ENCODE measurements at places on chromosomes 3 and 15. TPM values are rescaled to one million over a fixed set of nuclear protein-coding genes. Genes with fewer than 3 reads are reported as not detected.

DNA sequence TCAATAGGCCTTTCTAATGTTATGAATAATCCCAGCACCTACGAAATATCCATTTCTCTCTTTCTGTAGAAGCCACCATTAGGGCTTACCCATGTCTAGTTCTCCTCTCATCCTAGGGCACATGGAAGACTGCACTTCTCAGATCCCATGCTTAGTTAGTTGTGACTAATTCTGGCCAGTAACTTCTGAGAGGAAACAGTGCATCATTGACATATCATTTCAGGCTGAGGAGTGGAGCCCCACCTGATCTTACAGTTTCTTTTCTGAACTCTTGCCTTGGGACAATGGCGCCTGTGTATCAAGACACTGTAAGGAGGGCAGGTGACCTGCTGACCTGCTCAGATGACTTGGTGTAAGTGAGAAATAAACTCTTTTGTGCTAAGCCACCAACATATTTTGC lies 39.4 kb upstream of the TBL1XR1 start:
- no peak overlapping the region for H3K4me3 ChIP-seq
- H3K36me3 ChIP-seq: no peaks in the 10 kb centered on the region
- H3K4me1 ChIP-seq: peaks cover 9% of the 10 kb centered on the region
- no peak overlapping the region for H3K27ac ChIP-seq
- no peaks in the 10 kb centered on the region for H3K27me3 ChIP-seq
- no peak for DNase-seq

DNA sequence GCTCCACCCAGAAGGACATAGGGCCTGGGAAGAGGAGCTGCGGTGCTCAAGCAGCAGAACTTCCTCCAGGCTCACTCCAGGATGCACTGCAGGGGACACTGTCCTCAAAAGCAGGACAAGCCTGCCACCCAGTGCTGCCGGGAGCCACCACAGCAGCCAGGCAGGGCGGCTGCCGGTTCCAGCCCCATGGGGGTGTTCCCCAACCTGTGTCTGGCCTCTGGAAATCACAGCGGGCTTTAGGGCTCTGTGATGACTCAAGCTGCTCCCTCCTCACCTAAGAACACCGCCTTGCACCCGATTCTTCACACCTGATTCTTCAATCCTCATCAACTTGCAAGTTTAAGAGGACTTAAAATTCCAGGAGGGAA lies 71.9 kb upstream of the SLC6A11 start:
- DNase-seq: no peak
- no peaks in the 10 kb centered on the region for H3K36me3 ChIP-seq
- H3K27ac ChIP-seq: no peak overlapping the region

SNTN gene
- polyA plus RNA-seq: not detected

GRCh38 chr15:64461721-64462162 lies 1.4 kb downstream of the ZNF609 start:
- peaks cover 3% of the 10 kb centered on the region for H3K36me3 ChIP-seq
- H3K4me1 ChIP-seq: peaks cover 16% of the 10 kb centered on the region
- H3K4me3 ChIP-seq: peak overlapping the region; percentile 72
- no peak for DNase-seq

CHRM5 gene
- polyA plus RNA-seq: not detected

DNA sequence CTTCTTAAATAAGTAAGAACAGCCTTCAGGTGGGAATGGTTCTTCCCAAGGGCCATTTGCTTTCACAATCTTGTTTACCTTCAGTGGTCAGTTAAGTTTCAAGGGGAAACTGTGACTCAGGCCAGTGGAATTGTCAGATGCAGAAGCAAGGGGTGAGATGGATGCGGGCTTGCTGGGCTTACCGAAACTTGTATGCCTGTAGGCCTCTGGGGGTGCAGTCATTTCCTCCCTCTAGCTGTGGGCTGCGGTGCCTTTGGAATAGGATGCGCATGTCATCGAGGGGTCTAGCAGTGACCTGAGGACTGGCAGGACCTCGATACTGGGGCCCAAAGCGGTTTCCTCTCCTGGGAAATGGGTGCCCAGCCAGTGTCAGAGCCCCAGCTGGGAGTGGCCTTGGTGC lies 121.6 kb downstream of the EEFSEC start:
- H3K27me3 ChIP-seq: no peaks in the 10 kb centered on the region
- peaks cover 2% of the 10 kb centered on the region for H3K36me3 ChIP-seq
- peaks cover 12% of the 10 kb centered on the region for H3K4me1 ChIP-seq
- no peak overlapping the region for H3K4me3 ChIP-seq
- no peak overlapping the region for H3K27ac ChIP-seq
- DNase-seq: no peak

DNA sequence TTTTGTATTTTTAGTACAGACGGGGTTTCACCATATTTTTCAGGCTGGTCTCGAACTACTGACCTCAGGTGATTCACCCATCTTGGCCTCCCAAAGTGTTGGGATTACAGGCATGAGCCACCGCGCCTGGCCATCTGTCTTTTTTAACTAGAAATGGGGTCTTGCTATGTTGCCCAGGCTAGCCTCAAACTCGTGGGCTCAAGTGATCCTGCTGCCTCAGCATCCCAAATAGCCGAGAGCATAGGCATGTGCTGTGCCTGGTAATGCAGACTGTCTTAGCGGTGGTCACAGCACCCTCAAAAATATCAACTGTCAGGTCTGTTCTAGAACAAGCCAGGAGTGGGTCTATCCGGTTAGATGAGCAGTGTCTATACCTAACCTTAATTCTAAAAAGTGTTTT lies 48.2 kb downstream of the SPATA12 start:
- H3K27ac ChIP-seq: no peak overlapping the region
- no peaks in the 10 kb centered on the region for H3K4me1 ChIP-seq
- H3K36me3 ChIP-seq: no peaks in the 10 kb centered on the region
- no peak for DNase-seq

DNA sequence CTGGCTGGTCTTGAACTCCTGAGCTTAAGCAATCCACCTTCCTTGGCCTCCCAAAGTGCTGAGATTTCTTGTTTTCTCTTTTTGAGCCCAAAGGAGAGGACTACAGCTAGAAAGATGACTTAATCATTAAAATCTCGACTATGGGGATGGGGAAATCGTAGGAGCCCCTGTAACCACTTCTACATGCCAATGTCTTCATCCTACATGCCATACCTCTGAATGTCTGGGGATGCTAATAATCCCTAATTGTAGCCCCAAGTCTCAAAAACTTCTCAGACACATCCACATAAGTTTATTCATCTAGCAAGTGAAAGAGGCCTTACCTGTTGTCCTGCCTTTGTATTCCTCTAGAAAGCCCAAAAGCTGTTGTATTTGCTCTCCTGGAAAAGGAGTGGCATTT lies 3.7 kb upstream of the RHOV start:
- H3K36me3 ChIP-seq: no peaks in the 10 kb centered on the region
- no peak for DNase-seq
- H3K4me3 ChIP-seq: no peak overlapping the region
- no peak overlapping the region for H3K27ac ChIP-seq

CHRNA7 gene
- 0.93 TPM for polyA plus RNA-seq

FHIT gene
- polyA plus RNA-seq: 5.0 TPM

GRCh38 chr15:78408355-78408640 lies 29.7 kb upstream of the IREB2 start:
- peaks cover 28% of the 10 kb centered on the region for H3K4me1 ChIP-seq
- no peaks in the 10 kb centered on the region for H3K27me3 ChIP-seq
- no peak overlapping the region for H3K4me3 ChIP-seq
- no peaks in the 10 kb centered on the region for H3K36me3 ChIP-seq
- peak overlapping the region; percentile 15 for H3K27ac ChIP-seq

TRIM42 gene
- polyA plus RNA-seq: not detected

DNA sequence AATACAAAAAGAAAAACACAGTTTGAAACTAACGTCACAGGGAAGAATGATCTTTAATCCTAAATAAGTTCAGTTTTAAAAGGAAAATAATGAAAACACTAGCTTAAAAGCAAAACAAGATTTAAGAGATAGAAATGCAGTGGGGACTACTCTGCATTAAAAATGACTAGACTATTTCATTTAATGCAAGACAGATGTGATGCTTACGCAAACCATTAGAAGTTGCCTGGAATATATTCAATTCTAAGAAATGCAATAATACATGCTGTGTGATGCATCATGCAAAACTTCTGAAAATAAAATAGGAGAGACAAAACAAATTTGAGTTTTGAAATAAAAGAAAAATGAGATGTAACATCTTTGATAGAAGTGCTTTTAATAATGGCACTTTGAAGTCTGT lies 97.6 kb upstream of the STRIT1 start:
- no peak overlapping the region for H3K27ac ChIP-seq
- no peaks in the 10 kb centered on the region for H3K27me3 ChIP-seq
- no peaks in the 10 kb centered on the region for H3K36me3 ChIP-seq
- no peak overlapping the region for H3K4me3 ChIP-seq
- H3K4me1 ChIP-seq: peaks cover 16% of the 10 kb centered on the region

DNA sequence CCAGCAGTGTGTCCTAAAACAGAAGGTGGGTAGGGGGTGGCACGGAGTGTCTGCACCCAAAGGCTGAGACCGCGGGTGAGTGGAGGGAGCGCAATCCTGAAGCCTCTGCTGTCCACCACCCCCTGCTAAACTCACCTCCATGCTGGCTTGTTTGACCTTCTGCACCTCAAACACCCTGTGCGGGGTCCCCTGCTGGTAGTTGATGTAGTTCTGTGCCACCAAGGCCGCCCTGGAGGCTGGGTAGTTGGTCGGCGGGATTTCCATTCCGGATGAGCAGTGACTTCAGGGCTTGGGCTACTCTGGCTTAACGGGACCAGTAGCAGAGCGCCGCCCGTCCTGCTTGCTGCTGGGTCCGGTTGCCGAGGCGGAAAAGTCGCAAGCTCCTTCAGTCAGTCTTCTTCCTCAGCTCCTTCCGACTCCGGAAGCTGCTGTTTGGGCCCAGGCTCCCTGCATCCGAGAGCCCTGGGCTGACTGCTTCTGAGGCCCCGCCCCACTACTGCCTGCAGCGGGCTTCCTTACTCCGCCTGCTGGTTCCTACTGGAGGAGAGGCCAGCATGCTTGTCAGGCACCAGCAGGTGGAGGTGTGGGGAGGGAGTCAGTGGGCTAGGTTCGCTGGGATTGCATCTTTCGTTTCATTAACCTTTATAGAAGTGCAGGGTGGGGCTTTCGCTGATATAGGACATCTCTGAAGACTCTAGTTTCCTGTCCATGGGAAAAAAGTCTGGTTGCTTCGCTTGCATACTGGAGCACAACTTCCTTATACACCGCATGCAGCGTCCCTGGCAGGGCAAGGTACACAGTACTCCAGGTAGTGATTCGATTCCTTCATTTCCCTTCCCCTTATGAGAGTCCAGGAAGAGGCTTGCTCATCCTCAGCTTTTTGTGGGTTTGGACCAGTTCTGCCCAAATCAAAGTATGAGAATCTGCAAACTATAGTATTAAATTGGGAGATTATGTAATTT lies at the start of gene LXN:
Gene LXN, minus strand, starts transcription at position 434 of the 962 bp plus-strand sequence. Its CDS starts 170 bp downstream, at position 264.
- DNase-seq: peak; percentile 45
- H3K36me3 ChIP-seq: no peaks in the 10 kb centered on the region
- peak within 1 kb of the TSS; percentile 67 for H3K4me3 ChIP-seq
- peak within 1 kb of the TSS; percentile 52 for H3K27ac ChIP-seq

DNA sequence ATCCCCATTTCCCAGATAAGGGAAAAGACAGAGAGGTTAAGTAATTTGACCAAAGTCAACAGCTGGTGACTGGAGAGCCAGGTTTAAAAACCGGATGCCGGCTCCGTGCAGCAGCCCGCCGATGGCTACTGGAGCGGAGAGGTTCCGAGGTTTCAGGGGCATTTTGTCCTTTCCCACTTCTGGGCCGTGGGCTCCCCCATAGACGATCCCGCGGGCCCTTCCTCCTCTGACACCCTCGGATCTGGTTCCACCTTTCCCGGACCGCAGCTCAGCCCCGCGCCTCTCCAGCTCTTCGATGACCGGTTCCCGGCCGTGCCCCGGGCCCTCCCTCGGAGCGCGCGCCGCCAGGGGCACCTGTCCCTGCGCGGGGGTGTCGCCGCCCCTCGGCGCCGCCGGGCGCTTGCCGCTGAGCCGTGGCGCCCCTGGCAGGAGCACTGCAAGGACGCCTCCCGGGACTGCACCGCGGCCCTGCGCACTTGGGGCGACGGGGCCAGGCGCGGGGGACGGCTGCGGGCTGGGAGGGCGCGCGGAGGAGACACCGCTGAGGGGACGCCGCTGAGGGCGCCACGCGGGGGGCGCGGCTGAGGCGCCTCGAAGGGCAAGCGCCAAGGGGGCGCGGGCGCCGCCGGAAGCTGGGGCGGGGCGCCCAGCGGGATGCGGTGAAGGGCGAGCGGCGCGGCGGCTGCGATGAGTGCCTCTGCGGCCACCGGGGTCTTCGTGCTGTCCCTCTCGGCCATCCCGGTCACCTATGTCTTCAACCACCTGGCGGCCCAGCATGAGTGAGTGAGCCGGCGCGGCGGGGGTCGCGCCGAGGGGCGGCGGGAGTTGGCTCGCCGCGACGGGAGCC lies at the start of gene TM6SF1:
Gene TM6SF1, plus strand, starts transcription at position 652 of the 847 bp plus-strand sequence. Its CDS starts 36 bp downstream, at position 688.
- no peak within 1 kb of the TSS for H3K27ac ChIP-seq
- H3K4me3 ChIP-seq: peak within 1 kb of the TSS; percentile 62
- H3K36me3 ChIP-seq: no peaks in the 10 kb centered on the region

PTPN9 gene
- polyA plus RNA-seq: 45.9 TPM

DNA sequence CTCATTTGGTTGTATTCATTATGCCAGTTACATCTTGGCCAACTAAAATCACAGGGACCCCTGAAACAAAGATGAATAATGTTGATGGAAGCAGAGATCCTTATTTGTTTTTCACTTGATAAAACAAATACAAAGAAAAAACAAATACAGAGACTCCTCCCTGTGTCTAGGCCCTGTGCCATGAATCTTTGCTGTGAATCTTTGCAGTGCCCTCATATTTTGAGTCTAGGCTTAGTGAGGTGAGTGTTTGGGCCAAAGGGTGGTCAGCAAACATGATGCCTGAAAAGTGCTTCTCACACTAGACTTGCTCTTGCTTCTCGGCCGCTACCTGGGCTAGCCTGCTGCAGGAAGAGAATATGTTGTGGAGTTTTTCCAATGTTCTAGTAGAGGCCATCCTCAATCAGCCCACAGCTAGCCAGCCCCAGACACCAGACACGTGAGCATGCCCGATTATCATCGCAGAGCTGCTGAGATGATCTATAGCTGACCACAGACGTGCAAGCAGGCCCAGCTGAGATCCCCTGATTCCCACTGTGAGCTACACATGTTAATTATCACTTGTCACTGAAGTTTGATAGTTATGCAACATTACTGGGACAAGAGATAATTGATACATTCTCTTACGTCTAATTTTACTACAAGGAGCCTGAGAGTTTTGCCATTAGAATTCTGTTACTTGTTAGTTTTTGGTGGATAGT lies 191.4 kb downstream of the THRB start:
- no peaks in the 10 kb centered on the region for H3K27me3 ChIP-seq
- peaks cover 17% of the 10 kb centered on the region for H3K4me1 ChIP-seq
- no peaks in the 10 kb centered on the region for H3K36me3 ChIP-seq
- no peak overlapping the region for H3K4me3 ChIP-seq
- no peak for DNase-seq
- H3K27ac ChIP-seq: no peak overlapping the region

GRCh38 chr3:100706365-100706764 lies 2.9 kb upstream of the TFG start:
- no peak for DNase-seq
- H3K27ac ChIP-seq: no peak overlapping the region
- H3K36me3 ChIP-seq: no peaks in the 10 kb centered on the region
- H3K27me3 ChIP-seq: no peaks in the 10 kb centered on the region
- H3K4me3 ChIP-seq: no peak overlapping the region

All from keratinocyte (primary cell).